ENCODE measurements at places on chromosomes 4 and X. TPM values are rescaled to one million over a fixed set of nuclear protein-coding genes. Genes with fewer than 3 reads are reported as not detected.

DNA sequence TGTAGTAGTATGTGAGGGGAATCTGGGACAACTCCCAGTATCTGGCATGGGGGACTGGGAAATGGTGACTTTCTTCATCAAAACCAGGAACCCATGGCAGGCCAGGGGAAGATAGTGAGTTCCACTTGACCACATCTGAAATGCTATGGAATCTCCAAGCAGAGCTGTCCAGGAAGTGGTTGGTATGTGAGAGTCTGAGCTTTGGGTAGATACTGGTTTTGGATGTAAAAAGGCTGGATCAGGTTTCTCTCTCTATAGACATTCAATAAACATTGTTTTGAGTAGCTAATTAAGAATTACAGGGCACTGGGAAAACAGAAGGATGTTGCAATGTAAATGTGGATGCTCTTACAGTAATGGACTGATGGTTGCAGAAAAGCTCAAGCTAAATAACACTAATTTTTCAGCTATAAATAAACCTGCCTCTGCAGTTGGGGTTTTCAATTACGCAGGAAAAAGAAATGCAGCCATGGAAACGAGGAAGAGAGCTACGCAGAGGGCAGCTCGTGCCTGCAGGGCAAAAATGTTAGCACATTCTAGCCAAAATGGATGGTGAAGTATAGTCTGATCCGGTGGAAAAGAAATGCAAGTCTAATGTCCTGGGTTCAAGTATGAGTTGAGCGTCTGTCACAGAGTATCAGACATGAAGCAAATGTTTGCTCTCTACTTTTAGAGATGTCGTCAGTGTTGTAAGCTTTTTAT is 13.4 kb upstream of the CHRNA9 start:
- peak overlapping the region; percentile 5 for H3K27ac ChIP-seq
- H3K36me3 ChIP-seq = no peaks in the 10 kb centered on the region
- no peaks in the 10 kb centered on the region for H3K27me3 ChIP-seq
- peaks cover 5% of the 10 kb centered on the region for H3K4me1 ChIP-seq

DNA sequence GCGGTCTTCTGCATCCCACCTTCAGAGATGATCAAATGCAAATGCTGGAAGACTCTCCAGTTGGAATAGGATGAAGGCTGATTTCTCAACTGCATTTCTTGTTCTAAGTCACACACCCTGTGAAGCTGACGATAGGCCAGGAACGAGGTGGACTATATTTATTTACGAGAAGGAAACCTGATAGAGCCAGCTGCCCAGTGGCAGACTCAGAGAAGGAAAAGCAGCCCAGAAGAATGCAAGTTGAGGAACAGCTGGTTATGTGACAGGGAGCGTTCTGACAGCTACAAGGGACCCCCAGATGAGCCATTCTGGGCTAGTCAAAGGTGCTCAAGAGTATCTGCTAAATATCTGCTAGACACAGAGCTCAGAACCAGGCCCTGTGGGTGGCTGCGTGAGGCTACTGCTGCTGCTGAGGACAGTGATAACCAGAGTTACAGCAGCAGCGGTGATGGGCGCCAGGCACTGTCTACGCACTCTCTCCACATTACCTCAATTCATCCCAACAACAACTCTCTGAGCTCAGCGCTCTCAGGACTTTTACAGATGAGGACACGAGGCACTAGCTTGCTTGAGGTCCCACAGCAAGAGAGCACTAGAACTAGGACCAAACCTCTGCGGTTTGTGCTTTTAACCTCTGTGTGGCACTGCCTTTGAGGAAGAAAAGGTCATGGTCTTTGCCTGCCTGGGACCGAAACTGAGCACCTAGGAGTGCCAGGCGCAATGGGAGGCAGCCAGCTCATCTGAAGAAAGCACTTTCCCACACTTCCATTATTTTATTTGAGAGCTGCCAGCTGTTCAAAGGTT is 69.0 kb downstream of the GATB start:
- H3K4me3 ChIP-seq = no peak overlapping the region
- H3K36me3 ChIP-seq = no peaks in the 10 kb centered on the region
- H3K27me3 ChIP-seq = no peaks in the 10 kb centered on the region
- H3K27ac ChIP-seq = no peak overlapping the region

- no peaks in the 10 kb centered on the region for H3K27me3 ChIP-seq
- H3K27ac ChIP-seq = no peak overlapping the region
- no peak for DNase-seq
- no peaks in the 10 kb centered on the region for H3K36me3 ChIP-seq
Observed at GRCh38 chrX:13087322-13088155, 43.1 kb upstream of the FAM9C start.

GRCh38 chrX:31606771-31607170 is 534.9 kb upstream of the FTHL17 start:
- no peaks in the 10 kb centered on the region for H3K36me3 ChIP-seq
- no peak overlapping the region for H3K4me3 ChIP-seq
- H3K27ac ChIP-seq = no peak overlapping the region
- no peaks in the 10 kb centered on the region for H3K4me1 ChIP-seq

DNA sequence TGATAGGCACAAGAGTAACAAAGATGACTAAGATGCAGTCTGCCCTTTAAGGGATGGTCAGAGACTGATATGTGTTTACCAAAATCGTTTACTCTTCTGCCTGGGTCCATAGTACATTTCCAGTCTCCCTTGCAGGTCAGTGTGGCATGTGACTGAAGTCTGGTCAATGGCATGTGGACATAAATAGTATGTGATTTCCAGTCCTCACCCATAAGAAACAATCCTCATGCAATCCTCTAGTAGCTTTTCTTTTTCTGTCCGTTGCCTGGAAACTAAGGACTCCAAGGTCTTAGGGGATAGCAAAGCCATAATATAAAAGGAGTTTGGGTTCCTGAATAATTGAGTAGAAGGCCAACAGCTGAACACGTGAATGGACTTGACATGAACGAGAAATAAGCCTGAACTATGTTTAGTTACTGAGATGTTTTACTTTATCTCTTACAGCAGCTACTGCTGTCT is 1.1 kb downstream of the SLC9B2 start:
- peak overlapping the region; percentile 93 for H3K27ac ChIP-seq
- peaks cover 8% of the 10 kb centered on the region for H3K4me1 ChIP-seq
- no peaks in the 10 kb centered on the region for H3K36me3 ChIP-seq
- peak overlapping the region; percentile 75 for H3K4me3 ChIP-seq

GRCh38 chrX:101079736-101080270 is 1.1 kb downstream of the TMEM35A start:
- H3K27me3 ChIP-seq = no peaks in the 10 kb centered on the region
- DNase-seq = no peak
- H3K36me3 ChIP-seq = no peaks in the 10 kb centered on the region
- H3K4me3 ChIP-seq = no peak overlapping the region

DNA sequence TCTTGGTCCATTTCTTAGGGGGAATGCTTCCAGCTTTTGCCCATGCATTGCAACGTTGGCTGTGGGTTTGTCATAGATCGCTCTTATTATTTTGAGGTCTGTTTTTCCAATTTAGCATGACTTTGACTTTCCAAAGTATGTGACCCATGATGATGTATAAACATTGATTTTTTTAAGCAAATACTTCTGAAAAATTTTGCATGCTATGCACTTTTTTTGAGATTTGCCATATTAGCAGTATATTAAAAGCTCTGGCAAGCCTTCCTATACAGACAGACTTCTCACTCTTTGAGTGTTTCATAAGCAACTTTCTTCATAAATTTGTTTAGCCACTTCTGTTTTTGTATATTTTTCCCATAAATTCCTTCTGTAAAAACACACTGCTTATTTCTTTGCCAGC is 746.4 kb upstream of the LCORL start:
- H3K27ac ChIP-seq = no peak overlapping the region
- no peak overlapping the region for H3K4me3 ChIP-seq
- no peaks in the 10 kb centered on the region for H3K4me1 ChIP-seq
- no peaks in the 10 kb centered on the region for H3K36me3 ChIP-seq

- H3K27me3 ChIP-seq = no peaks in the 10 kb centered on the region
- no peaks in the 10 kb centered on the region for H3K4me1 ChIP-seq
- no peak for DNase-seq
- no peak overlapping the region for H3K4me3 ChIP-seq
- H3K36me3 ChIP-seq = no peaks in the 10 kb centered on the region
Observed at GRCh38 chrX:129549124-129549523, 9.1 kb downstream of the OCRL start.

DNA sequence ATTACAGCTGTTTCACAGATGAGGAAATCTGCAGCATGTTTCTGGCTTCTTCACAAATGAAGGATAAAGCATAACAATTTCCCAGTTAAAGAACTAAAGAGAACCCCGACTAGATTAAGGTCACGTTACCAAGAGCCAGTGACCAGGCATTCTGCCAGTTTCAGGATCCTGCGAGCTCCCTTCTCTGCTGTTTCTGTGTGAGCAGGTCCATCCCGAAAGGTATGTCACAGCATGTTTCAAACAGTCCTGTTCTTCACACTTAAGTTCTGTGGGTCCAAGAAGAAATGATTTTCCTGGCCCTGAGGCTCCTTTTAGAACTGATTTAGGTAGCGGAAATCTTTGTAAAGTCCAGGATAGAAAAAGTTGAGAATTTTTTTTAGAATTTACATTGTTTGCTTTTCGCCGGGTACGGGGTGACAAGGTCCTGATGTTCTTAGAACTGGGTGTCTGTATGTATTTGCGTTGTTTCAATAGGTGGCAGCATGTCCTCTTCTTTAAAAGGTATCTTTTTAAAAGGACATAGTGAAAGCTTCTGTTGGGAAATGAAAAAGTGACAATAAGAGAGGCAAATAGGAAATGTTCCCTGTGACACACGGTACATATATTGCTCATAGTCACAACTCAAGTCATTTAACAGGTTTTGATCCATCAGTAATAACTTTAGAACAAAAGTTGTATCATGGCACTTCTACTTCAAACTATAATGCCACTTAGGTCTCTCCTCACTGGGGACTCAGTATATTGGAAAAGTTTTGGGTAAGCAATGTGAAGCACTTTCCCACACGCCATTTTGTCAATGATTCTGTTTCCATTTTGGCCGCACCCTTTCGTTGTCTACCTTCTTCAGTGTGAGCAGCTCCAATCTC is 18.4 kb downstream of the IL21 start:
- H3K4me1 ChIP-seq = no peaks in the 10 kb centered on the region
- no peaks in the 10 kb centered on the region for H3K27me3 ChIP-seq
- DNase-seq = no peak
- H3K36me3 ChIP-seq = no peaks in the 10 kb centered on the region
- H3K27ac ChIP-seq = no peak overlapping the region
- H3K4me3 ChIP-seq = no peak overlapping the region

DNA sequence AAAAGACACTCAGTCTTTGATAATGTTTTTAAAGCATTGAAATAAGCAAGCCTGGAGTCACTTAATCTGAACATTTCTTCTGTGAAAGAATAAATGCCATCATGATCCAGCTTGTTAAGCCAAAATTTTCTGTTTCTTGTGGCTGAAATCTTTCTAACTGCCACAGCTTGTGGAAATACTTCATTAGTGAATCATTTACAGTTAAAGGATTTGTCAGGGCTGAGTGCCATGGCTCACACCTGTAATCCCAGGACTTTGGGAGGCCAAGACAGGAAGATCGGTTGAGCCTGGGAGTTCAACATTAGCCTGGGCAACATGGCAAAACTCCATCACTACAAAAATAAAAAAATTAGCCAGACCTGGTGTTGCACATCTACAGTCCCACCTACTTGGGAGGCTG is 93.3 kb upstream of the PDE5A start:
- no peak overlapping the region for H3K27ac ChIP-seq
- no peak overlapping the region for H3K4me3 ChIP-seq
- H3K36me3 ChIP-seq = no peaks in the 10 kb centered on the region
- no peak for DNase-seq
- no peaks in the 10 kb centered on the region for H3K27me3 ChIP-seq
- H3K4me1 ChIP-seq = no peaks in the 10 kb centered on the region

DNA sequence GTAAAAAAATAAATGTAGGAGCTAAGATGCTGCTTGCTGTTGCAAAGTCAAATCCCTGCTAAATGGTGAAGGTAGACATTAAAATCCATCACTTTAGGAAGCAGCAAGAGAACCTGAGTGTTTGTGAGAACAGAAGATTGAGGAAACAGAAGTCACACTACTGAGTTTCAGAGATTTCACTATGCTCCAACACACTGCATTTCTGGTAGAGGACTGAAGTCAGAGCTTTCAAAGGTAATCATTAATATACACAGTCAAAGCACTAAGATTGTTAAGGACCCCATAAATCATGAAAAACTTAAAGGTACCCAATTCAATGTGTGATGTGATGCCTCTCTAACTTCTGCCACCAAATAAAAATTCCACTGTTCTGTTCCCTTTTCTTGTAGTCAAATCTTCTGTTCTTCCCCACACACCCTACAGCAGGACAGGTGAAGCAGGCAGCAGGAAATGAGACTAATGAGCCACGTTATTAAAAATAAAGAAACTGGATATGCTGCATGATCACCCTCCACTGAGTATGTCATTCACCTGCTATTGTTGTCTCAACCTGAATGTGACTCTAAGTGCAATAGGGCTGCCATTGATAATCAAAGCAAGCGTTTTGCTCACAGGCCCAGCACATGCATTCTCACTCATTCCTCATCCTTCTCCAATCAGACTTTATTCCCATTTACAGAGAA is 28.9 kb upstream of the APELA start:
- H3K36me3 ChIP-seq = no peaks in the 10 kb centered on the region
- H3K4me1 ChIP-seq = no peaks in the 10 kb centered on the region
- no peak overlapping the region for H3K27ac ChIP-seq
- H3K4me3 ChIP-seq = no peak overlapping the region
- DNase-seq = no peak

DNA sequence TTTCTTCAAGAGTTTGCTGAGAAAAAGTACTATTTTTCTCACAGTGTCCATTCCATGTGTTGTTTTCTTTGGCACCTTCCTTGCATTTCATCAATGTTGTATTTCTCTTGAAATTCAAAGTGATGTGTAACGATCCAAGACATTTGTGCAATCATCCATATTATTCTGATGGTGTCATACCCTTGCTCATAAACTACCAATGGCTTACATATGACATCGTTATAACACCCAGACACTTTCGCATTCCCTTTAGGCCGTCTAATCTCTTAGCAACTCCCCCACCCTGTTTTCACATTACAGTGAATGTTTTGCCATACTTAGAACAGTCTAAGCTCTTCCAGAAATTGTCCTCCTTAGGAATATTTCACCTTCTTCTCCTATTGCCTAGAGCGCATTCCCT is 1779.0 kb downstream of the PCDH7 start:
- H3K36me3 ChIP-seq = no peaks in the 10 kb centered on the region
- no peak overlapping the region for H3K27ac ChIP-seq
- DNase-seq = no peak
- H3K27me3 ChIP-seq = no peaks in the 10 kb centered on the region
- no peak overlapping the region for H3K4me3 ChIP-seq

- H3K27ac ChIP-seq = no peak overlapping the region
- no peaks in the 10 kb centered on the region for H3K4me1 ChIP-seq
- H3K36me3 ChIP-seq = no peaks in the 10 kb centered on the region
- H3K27me3 ChIP-seq = no peaks in the 10 kb centered on the region
- no peak overlapping the region for H3K4me3 ChIP-seq
Observed at GRCh38 chrX:24081661-24082154, 27.0 kb downstream of the EIF2S3 start.

GRCh38 chr4:26992657-26993361 is 132.2 kb downstream of the STIM2 start:
- H3K27ac ChIP-seq = peak overlapping the region; percentile 59
- DNase-seq = peak; percentile 67
- no peaks in the 10 kb centered on the region for H3K4me1 ChIP-seq
- no peaks in the 10 kb centered on the region for H3K36me3 ChIP-seq

The GLUD2 gene
- 0.29 TPM for total RNA-seq

The TCEAL9 gene
- total RNA-seq = 26.1 TPM

The PRSS12 gene
- total RNA-seq = 0.15 TPM
